ENCODE measurements at places on chromosomes 7 and 10. TPM values are rescaled to one million over a fixed set of nuclear protein-coding genes. Genes with fewer than 3 reads are reported as not detected.

CCDC172 gene
- total RNA-seq, result not detected

ZNF736 gene
- total RNA-seq, result 6.6 TPM

PRKAG2 gene
- 102 TPM for total RNA-seq

RSPH10B gene
- total RNA-seq, result not detected

CHAT gene
- total RNA-seq, result not detected

DNA sequence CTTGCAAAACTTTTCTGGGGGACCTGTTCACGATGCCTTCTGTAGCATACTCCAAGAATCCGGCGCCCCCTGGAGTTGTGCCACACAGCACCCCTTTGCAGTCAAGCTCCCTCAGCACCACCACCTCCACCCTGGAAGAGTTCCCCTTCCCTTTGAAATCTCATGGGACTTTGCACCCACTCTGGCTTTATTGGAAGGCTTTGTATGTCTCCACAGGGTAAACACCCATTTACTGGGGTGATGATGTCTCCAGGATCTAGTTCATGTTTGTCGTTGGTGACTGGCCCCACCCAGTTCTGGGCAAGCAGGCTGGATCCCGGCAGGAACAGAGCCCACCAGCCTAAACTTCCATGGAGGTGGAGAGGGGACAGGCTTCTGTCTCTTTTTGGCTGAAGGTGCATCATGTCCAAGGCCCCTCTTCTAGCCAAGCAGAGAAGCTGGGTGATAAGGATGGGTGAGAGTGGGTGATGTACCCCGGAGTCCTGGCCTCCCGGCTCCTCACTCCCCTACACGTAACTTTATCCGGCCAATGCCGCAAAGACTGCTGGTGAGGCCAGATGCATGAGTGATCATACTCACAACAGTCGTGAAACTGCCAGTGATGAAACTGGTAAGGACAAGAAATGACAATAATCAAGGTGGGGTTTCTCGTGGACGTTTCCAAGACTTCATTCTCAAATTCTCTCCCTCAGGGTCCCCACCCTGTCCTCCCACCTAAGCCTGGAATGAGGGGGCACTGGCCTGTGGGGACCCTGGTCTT lies 695 bp upstream of the CLDN4 start:
- no peak for DNase-seq

DNA sequence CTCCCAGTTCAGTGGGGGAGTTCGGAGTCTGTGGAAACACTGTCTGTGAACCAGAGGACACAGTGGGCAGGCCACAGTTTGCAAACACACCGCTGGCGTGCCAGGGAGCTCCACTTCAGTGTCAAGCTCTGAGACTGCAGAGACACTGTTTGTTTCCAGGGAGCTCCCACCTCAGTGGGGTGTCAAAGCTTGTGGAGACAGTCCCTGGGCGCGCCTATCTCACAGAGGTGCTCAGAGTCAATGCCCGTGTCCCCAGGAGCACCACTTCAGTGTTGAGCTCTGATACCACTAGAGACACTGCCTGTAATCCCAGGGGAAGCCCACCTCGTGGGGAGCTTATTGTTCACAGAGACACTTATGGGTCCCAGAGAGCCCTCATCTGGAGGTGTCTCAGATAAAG lies 4.3 kb downstream of the MYO1G start:
- DNase-seq, result no peak

- peak; percentile 61 for DNase-seq
These were observed 177.1 kb upstream of the SVIL start for GRCh38 chr10:29811751-29812427.

DNA sequence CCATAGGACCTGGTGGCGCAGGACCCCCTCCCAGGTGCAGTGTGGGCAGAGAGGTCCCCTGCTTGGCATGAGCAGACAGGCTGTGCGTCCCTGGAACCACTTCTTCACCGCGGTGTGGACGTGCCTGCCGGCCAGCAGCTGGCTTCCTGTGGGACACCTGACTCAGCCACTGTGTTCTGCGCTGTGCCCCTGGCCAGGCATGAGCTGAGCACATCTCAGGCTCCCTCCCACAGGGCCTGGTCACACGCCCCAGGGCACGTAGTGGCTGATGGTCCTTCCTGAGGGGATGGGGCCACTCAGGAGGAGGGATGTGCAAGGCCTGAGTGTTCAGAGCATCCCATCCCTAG lies 3.5 kb upstream of the DEPP1 start:
- DNase-seq, result no peak

- DNase-seq, result no peak
These were observed 28.7 kb downstream of the GHRHR start for GRCh38 chr7:30992414-30992813.

GRCh38 chr7:148304083-148304335 lies 286.6 kb upstream of the C7orf33 start:
- DNase-seq, result no peak

DNA sequence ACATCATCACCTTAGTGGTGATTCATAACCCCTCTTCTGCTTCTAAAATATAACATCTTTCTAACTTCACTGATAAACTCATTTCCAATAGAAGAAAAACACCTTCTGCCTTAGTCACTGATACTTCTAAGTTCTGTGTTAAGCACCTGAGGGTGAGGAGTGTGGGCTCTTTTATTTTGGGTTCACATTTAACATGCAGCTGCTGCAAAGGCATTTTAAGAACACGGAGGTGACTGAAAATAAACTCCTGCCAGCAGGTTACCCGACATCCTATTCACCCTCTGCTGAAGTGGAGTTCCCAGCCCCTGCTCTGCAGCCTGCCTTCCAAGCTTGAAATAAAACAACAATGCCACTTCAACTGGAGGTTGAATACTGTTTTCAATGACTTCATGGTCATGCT lies 202.9 kb upstream of the PLXNA4 start:
- no peak for DNase-seq

DNA sequence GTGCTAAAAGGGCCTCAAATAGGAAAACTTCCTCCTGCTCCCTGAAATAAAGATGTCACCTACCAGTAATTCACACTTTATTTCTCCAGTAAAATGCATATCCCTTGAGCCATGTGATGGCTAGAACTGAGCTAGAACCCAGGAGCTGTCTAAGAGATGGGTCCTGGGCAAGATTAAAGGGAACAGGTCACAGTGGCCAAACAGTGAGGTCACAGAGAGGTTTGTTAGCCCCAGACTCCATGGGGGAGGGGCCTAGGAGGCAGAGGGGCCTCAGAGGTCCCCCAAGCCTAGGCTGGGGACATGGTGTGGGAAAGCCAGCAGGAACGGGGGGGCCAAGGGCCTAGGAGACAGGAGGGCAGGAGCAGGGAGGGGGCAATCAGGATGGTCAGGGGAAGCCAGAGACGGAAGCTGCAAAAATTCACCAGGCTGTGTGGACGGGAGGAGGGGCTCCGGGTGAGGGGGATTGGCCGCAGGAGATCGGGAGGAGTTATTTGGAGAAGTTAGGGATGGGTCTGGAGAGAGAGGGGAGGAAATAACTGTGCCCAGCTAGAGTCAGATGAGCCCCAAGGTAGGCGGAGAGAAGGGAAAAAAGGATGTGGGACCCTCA lies 3.3 kb downstream of the FBXO24 start:
- no peak for DNase-seq

DNA sequence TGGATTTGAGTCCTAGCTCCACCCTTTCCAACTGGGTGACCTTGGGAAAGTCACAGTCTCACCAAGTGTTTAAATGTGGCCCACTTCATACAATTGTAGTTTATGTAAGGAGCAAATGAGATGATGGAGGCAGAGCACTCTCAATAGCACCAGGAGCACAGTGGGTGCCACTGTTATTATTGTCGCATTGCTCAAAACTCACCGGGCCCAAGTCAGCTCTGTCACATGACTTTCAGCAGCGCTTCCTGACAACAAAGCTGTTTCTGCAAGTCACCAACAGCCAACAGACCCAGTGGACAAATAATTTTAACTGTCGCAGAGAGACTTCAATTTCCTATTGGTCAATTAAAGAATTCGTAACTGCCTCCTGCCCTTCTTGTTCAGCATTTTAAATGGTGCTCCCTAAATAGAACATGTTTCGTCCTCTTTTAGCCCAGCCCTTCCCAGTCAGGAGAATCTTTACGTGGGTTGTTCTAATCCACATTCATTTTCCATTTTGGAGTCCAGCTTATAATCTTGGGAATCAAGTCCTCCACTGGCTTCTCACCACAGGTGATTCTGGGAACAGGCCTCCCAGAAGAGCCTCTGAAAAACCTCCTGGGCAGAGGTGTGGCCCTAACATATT lies 415.6 kb upstream of the NPVF start:
- no peak for DNase-seq

DNA sequence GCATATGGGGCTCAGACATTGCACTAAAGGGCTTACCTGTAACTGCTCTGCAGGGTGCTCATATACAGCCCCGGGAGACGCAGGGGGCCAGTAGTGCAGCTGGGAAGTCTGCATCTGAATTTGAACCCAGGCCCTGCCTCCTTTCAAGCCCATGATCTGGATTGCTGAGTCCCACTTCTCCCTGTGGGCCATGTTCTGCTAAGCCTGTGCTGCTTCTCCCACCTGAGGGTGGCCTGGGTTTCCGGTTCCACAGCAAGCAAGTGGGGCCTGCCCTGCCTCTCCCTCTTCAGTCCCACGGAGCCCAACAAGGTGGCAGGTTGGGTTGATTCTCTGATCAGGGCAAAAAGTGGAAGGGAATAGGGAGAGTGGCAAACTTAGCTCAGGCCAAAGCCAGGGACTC lies 56.6 kb upstream of the GDF10 start:
- no peak for DNase-seq

GRCh38 chr10:65423043-65423442 lies 1502.8 kb upstream of the LRRTM3 start:
- no peak for DNase-seq

GRCh38 chr7:28980451-28981160 lies 22.5 kb upstream of the TRIL start:
- DNase-seq, result no peak

- DNase-seq, result no peak
These were observed 152.0 kb upstream of the ADO start for GRCh38 chr10:62652564-62652963.

DNA sequence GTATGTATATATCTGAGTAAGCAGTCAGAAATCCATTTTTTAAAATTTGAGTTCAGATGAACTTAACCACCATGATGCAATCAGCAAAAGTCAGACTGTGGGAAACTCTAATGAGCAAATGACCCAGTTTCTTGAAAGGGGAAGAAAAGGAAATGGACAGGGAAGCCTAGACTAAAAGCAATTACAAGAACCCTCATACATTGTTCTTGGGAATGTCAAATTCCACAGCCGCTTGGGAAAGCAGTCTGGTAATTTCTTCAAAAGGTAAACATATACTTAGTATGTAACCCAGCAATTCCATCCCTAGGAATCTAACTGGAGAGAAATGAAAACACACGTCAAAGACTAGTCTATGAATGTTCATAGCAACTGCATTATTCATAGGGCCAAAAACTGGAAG lies 16.4 kb upstream of the FOXK1 start:
- DNase-seq, result no peak

- no peak for DNase-seq
These were observed 35.4 kb upstream of the ZNF107 start for GRCh38 chr7:64630496-64630895.

GRCh38 chr10:62541811-62542210 lies 167.6 kb downstream of the ZNF365 start:
- DNase-seq, result no peak
